ENCODE measurements at places on chromosomes 5 and 9.

GRCh38 chr5:53956196-53956595, 354.2 kb downstream of the ARL15 start:
- no peak for DNase-seq

DNA sequence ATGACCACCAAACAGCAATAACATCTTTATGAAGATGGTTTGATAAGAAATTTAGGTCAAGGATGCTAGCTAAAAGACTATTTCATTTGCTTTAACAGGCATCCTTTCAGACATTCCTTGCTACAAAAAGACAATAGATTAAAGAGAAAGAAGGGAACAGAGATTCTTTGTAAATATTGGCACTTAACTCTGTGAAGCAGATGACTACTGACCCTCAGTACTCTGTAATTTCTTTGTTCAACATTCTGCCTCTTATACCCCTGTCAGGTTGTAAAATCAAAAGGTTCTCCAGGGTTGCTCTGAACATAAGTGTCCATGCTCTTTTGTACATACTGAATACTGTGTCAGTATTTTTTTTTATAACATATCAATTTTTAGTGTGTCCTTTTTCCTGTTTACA, 610.6 kb upstream of the GRAMD2B start:
- DNase-seq, result no peak

GRCh38 chr9:136765041-136765440, 723 bp upstream of the LCN15 start:
- no peak for DNase-seq

DNA sequence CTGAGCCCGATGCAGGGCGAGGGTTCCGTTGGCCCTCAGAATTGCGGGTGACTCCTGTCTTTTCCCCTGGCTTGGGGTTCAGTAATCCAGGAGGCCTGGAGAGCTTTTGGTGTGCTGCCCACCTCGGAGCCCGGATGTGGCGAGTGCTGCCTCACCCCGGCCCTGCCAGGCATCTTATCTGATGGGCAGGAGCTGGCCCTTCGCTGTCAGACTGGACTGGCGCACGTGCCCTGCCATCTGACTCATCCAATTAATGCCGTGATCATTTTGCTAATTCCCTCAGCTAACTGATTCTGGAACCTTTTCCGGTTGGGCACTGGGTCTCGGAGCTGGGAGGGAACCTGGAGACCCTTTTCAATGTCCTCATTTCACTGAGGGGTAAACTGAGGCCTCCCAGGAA, 34.6 kb downstream of the RXRA start:
- DNase-seq, result no peak

DNA sequence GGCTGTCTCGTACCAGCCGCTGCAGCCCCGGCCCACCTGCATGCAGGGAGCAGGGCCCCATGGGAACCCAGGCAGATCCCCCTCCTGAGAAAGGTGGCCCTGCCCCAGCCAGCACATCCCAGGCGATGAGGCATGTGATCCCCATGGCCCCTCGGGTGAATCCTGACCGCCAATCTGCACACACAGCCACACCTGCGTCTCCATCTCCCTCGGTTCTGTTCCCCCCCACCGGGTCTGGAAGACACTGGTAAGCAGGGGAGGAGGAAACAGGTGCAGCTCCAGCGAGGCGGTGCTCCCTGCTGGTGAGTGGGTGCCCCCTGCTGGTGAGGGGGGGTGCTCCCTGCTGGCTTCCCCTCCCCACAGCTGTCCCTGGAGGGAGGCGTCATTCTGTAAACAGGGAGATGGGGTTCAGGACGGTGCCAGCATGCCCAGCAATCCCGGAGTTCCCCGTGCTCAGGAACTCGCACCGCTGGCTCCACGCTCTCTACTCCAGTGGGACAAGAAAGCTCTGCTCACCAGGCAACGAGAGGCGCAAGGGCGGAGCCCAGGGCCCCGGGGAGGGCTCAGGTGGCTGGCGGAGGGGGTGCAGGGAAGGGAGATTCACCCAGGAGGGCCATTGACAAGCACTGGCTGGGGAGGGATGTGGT, 28.4 kb upstream of the SLC12A7 start:
- peak; percentile 67 for DNase-seq

- no peak for DNase-seq
Observed at GRCh38 chr9:132991351-132992300, 13.1 kb downstream of the GFI1B start.

GRCh38 chr5:151208481-151208914, 15.4 kb downstream of the CCDC69 start:
- no peak for DNase-seq

DNA sequence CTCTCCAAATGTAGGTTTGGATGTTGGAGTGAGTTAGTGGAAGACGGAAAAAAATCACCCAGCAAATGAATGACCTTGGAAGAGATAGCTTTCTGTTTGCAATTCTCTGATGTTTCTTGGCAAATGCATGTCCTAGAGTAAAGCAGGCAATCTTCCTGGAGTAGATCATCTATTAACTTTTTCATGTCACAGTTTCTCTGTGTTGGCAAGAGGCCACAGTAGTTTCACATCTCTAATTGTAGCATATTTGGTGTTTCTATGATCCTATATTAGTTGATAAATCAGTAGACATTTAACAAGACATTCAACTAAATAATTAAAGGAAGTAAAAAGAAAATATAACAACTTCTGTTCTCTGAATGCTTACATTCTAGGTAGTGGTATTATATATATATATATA, 138.2 kb upstream of the MINAR2 start:
- no peak for DNase-seq

GRCh38 chr5:16549491-16550206, 67.1 kb downstream of the RETREG1 start:
- DNase-seq, result no peak

DNA sequence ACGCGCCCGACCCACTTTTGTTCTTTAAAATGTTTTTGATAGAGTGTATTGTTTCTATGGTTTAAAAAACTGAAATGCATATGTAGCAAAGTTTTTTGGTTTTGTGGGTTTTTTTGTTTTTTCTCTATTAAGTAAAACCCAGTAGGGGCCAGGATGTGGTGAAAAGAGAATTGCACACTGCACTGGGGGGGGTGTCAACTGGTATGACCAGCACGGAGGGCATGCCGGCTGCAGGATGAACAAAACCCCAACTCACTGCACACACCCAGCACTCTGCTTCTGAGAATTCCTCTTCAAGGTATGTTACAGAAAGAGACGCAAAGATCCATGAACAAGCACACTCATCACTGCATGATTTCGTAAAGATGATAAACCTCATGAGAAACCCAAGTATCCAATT, 75.0 kb downstream of the STK10 start:
- peak; percentile 22 for DNase-seq

DNA sequence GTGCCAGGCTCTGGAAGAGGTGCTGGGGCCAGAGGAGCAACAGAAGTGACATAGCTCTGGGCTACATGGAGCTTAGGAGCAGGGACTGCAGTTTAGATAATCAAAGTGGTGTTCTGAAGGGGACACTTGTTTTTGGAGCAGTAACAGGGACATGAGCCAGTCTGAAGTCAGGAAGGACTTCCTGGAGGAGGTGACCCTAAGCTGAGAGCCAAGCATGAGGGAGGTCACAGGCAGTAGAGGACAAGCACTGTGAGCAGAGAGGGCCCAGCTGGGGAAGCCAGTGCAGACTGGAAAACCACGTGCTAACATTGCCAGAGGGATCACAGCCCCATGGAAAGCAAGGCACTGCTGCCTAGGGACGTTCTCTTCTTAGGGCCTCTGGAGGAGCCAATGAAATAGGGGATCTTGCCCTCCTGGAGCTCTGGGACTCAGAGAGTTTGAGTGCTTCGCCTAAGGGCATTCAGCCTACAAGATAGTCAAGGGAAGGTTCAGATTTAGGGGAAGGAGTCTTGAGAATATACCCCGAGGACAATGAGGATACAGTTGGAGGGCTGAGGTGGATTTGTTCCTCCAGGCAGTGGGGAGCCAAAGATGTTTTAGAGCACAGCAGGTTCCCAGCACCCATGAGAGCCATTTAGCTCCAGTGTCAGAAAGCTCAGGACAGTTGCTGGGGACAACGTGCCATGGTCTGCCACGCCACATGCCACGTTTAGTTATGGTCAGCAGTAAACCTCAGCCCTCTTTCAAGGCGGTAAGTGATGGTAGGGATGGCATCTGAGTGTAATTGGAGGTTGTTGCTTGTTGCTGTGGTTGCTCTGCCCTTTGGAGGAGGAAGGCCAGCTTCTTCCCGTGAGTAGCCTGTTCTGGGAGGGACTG, 40.5 kb upstream of the SH3PXD2B start:
- DNase-seq, result no peak

GRCh38 chr9:132250324-132251262, 88.7 kb downstream of the NTNG2 start:
- no peak for DNase-seq

DNA sequence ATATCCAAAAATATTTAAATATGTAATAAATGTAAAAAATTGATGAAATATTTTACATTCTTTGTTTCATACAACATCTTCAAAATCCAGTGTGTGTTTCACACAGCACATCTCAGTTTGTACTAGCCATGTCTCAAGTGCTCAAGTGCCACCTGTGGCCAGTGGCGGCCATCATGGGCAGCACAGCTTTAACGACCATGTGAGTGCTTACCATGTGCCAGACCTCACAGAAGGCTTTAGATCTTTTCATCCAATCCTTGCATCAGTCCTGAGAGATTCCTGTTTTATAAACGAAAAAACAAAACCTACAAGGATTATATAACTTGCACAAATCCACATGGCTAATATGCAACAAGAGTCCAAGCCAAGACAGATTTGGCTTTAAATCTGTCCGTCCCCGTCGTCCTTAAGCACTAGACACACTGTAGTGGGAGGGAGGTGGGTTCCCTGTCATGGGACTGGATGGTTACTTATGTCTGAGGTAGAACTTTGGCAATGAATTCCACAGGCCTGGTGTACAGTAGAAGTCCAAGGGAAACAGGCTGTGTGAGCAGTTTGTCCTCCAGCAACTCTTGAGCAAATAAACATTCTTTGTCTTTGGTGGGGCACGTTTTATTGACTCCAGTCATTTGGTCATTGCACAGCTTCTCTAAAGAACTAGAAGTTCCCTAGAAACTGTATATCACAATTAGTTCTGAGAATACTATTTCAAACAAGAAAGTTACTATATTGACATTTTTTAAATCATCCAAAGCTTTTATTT, 25.0 kb upstream of the F2R start:
- DNase-seq, result no peak

DNA sequence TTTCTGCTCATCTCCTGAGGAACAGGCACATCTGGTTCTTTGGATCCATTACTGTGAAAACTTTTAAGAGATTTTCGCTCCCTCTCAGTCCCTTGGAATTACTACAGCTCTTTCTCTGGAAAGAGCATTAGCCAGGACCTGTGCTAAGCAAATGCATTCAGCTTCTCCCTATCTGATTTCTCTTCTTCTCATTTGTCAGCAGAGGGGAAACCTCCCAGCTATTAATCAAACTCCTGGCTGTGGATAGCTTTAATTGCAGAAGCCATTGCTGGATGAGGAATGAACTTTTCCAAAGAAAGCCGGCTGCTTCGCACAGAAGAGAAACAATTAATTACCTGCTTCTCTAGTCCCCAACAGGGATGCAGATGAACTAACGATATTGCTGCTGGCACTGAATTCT, 37.9 kb downstream of the TLR4 start:
- no peak for DNase-seq
